Breast epithelium (tissue), 4 donors: ENCODE measurements at places on chromosomes 5 and 9.

DNA sequence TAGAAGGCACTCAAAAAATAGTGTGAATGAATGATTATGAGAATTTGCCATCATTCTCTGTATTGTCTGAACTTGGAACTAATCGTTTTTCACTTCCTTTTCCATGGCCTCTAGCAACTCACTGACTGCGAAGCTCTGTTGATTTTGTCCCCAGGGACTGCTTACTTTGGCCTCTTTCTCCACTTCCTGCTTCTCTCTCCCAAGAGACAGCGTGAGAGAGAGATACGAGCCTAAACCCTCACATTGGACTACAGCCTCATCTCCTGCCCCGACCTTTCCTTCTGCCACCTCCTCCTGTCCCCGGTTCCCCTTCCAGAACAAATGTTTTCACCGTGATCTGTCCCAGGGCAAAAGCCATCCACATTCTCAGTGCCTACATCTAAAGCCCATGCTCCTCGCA lies 300.8 kb upstream of the PANK3 start:
- no peak for DNase-seq

DNA sequence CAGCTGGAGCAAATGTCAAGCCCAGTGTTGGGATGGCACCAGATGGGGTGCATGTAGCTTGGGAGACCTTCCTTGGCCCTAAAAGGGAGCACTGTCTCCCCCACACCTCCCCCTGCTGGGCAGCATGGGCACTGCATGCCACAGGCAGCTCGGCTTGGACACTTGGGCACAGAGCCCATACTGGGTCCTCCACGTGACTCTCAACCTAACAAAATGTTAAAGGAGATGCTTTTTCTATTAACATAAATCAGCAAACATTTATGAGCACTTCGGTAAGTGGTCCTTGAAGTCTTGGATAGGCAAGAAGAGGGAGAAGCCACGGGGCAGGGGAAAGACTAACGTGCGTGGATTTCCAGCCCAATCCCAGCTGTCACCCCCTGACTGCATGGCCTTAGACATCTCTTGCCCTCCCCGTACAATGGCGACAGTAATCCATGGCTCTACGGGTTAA lies 23.9 kb upstream of the MAPK9 start:
- peak; percentile 71 for DNase-seq

DNA sequence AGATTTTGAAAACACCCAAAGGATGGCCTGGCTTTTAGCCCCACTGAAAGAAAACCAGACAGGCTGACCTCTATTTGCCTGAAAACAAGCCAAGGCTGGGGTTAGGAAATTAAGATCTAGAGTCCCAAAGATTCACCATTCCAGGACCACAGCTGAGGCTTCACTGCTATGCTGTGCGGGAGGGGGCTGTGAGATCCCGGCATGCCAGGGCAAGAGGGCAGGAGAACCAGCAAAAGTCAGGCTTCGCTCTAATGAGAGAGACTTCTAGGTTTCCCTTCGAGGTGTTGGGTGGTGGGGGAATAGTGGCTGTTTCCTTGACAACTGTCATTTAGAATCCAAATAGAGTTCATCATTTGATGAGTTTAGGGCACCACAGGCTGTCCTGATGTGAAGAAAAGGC lies 152.9 kb upstream of the NFIB start:
- no peak for DNase-seq

GRCh38 chr9:128818839-128819715 lies 777 bp downstream of the ENDOG start:
- DNase-seq, result no peak

DNA sequence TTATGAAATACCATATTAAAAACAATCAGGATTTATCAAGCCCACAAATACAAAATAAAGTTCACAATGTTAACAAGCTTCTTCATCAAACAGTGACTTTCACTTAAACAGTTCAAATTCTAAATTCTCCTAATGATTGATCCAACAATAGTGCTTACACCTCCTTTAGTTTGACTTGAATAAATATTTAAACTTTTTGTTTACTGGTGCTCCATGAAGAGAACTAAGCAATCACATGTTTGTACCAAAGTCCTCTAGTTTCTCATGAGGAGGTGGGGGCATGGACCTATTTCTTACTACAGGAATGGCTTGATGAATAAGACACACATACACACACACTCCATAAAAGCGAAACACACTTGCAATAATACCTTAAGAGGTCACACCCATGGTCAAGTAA lies 95.8 kb downstream of the RAPGEF6 start:
- no peak for DNase-seq

- no peak for DNase-seq
Measured at GRCh38 chr5:74031536-74031935, 405.5 kb downstream of the ARHGEF28 start.

- no peak for DNase-seq
Measured at GRCh38 chr5:146548781-146549449, 32.9 kb upstream of the GPR151 start.

DNA sequence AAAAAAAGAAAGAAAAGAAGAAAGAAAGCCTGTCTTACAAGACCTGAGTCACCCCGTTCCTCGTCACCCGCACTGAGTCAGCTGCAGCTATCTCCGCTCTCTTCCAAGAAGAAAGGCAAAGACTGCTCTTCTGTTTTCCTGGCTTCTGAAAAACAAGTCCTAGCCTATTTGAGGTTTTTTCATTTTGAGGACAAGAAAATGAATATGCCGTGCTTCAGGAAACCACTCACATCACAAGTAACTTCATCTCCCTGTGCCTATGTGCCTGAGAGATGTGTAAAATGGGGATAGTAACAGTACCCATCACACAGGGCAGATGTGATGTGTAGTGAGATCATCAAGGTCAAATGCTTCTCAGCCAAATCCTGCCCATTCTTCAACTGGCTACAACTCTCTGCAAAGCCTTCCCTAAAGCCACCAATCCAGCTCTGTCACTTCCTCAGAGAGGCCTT lies 78.4 kb downstream of the GLDC start:
- no peak for DNase-seq

- DNase-seq, result no peak
Measured at GRCh38 chr5:154791535-154791934, 36.4 kb downstream of the LARP1 start.

GRCh38 chr5:68147659-68148058 lies 67.9 kb upstream of the PIK3R1 start:
- DNase-seq, result no peak

DNA sequence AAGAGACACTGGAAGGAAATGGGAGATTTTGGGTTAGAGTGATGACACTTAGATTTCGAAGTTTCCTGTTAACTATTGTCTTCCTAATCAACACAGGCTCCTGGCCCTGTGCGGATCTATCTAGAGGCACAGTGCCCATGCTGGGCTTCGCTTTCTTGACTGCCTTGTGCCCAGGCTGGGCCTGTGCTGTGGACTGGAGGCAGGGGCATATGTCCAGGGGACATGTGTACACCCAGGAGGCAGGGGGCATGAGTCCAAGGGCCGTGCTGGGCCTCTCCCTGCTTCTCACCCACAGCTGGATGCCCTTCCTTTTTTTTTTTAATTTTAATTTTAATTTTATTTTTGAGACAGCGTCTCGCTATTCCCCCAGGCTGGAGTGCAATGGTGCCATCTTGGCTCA lies 37.6 kb downstream of the EHMT1 start:
- no peak for DNase-seq

DNA sequence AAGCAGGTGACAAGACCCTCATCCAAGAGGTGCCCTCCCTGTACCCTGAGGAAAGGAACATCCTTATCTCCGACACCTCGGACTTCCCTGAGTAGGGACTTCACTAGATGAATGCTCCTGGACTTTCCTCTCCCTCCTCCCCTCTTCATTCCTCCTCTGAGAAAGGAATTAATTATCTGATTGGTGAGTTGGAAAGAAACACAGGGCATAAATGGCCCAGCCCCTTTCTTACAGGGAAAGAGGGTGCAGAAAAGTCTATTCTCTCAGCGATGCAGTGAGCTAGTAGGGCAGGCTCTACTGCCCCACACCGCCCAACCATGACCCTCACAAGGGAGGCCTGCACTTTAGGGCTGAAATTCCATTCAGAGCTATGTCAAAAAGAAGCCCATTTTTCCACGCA lies 87.5 kb downstream of the TTC39B start:
- DNase-seq, result no peak

DNA sequence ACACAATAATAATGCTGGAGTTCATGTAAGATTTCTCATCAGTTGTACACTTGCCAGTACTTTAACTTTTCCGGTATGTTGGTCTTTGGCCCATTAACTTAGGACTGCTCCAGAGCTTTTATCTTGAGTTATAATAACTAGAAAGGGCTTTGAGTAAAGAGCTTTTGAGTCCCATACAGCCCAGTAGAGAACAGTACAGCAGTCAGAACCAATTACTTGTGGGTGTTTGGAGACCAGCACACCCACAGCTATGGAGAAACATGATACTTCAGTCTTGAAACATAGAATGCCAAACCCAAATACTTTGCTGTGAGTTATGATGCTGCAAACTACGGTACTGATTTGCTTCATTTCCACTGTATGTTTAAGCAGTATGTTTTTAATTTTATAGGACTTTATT lies 374.3 kb downstream of the CCDC171 start:
- DNase-seq, result no peak

DNA sequence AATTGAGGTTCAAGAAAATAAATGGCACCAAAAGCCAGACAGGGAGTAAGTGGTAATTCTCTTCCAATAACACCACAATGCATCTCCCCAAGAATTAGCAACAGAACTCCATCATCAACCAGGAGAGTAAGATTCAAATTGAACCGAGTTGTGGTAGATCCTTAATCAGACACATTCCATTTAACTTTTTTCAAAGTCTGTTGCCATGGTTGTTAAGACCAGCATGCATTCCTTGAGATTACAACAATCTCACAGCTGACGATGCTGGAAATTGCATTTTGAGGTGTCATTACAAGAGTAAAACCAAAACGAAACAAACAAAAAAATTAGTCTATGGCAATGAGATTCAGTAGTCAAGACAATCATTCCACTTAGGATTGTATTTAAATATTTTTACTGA lies 78.9 kb upstream of the ZNF462 start:
- DNase-seq, result no peak

GRCh38 chr5:179885491-179886090 lies 22.1 kb downstream of the TBC1D9B start:
- no peak for DNase-seq

- no peak for DNase-seq
Measured at GRCh38 chr5:71894091-71894490, 175.0 kb downstream of the CARTPT start.

DNA sequence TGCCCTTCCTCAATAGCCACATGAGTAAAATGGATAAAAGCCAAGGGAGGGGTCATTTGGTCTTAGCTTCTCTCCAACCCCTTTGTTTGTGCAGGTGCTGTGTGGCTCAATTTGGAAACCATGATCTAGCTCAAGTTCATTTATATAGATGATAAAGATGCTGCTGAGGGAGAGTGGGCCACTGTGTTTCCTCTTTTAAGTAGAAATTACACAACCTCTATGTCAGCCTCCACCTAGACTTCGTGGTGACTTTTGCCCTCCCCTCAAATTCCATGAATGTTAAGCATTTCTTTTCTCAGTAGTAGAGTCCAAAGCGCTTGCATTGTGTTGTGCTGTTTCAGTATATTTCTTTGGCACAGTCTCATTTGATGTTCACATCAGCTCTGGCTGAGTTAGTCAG lies 241.4 kb downstream of the ARHGAP26 start:
- DNase-seq, result no peak

- DNase-seq, result no peak
Measured at GRCh38 chr5:90793183-90793582, 234.6 kb downstream of the ADGRV1 start.

DNA sequence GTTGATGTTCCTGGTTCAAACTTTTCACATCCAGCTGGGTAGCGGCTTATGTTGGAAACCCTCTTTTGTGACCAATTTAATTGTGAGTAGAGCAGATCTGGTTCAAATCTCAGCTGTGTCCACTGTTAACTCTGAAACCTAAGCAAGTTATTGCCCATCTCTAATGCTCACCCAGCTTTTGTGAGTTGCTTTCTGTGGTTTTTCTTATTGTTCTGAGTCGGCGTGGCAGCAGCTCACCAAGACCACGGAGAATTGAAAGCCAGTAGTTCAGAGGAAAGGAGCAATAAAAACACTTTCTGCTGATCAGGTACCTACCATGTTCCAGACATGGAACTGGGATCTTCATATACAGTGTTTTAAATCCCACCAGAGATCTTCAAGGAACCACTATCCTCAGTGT lies 114.4 kb downstream of the DOCK2 start:
- DNase-seq, result no peak

GRCh38 chr5:141787376-141787775 lies 90.8 kb downstream of the PCDH1 start:
- no peak for DNase-seq

GRCh38 chr9:108412755-108413154 lies 443.0 kb downstream of the ACTL7B start:
- no peak for DNase-seq

- DNase-seq, result no peak
Measured at GRCh38 chr5:159412284-159413046, 82.2 kb upstream of the IL12B start.

DNA sequence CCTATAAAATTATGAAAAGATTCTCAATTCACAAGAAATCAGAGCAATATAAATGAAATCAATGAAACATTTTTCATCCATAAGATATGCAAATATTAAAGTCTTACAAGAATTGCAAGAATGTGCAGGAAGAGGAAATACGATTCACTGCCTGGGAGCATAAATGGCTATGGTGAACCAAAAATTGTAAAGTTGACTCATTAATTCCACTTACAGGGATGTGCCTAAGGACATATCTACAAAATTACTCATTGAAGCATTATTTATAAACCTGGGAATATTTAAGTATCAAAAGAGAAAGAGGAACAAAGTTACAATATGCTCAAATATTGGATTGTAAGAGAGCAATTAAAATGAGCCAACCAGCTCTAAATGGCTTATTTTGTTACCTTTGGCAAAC lies 6.9 kb upstream of the NIPSNAP3A start:
- no peak for DNase-seq

DNA sequence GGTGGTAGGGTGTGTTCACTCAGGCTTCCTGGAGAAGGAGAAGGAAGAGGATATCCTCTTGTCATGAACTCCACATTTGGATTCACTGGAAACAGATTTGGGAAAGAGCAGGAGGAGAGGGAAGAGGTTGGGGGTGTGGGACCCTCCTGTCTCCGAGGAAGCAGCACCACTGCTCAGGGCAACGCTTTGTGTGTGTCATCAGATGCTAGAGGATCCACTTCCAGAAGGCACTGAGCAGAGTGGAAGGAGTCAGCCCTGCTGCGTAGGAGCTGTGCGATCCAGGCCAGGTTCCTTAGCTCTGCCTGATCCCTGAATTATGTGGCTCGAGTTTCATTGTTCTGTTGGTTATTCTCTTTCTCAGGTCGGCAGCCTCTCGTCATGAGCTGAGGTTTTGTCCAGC lies 37.3 kb upstream of the TJP2 start:
- no peak for DNase-seq

DNA sequence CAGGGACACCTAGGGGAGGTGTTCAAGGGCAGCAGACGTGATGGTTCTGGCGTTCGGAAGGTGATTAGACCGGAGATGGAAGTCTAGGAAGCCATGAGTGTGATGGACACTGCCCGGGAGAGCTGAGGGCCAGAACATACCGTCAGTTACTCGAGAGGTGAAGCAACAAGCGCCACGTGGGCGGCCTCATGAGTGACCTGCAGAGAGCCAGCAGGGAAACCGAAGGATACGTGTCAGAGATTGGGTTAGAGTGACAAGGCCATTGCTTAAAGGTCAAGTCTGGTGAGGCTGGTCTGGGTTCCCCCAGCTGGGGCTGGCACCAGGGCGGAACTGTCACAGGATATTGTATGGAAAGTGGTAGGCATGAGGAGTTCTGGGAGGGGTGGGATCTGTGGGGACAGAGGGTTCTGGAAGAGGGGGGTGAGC lies 60.0 kb downstream of the C9orf50 start:
- DNase-seq, result no peak

GRCh38 chr5:127417528-127417927 lies 99.9 kb upstream of the PRRC1 start:
- DNase-seq, result no peak
